ENCODE measurements at places on chromosomes 11 and 22.

GRCh38 chr22:37183432-37184379 is 4.3 kb downstream of the C1QTNF6 start:
- no peak for DNase-seq

- no peak for DNase-seq
These were observed 5.8 kb upstream of the HBD start for GRCh38 chr11:5240056-5240455.

DNA sequence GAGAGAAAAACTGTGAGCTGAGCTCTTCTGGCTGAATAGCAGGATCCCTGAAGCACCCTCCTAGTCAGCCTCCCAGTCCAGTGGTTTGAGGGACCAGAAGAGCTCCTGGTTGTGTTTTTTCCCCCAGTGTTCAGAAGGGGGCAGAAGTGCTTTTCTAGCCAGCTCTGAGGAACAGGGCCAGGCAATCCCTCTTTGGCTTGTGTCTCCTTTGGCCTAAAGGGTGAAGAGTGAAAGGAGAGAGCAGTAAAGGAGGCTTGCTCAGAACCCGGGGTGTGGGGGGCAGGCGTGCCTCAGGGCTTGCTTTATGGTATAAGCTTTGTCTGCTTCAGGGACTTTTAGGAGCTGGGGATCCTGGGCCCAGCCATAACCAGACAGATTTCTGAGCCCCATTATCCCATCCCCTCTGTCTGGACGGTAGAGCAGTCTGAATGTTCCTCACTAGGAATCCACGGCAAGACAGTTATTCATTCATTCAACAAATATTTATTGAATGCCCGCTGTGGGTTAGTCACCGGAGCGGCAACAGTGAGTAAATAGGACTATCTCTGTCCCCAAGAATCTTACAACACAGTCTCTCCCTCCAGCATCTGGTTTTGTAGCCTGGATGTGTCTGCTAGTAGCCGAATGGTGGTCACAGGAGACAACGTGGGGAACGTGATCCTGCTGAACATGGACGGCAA is 14.5 kb downstream of the ACP2 start:
- DNase-seq = no peak

DNA sequence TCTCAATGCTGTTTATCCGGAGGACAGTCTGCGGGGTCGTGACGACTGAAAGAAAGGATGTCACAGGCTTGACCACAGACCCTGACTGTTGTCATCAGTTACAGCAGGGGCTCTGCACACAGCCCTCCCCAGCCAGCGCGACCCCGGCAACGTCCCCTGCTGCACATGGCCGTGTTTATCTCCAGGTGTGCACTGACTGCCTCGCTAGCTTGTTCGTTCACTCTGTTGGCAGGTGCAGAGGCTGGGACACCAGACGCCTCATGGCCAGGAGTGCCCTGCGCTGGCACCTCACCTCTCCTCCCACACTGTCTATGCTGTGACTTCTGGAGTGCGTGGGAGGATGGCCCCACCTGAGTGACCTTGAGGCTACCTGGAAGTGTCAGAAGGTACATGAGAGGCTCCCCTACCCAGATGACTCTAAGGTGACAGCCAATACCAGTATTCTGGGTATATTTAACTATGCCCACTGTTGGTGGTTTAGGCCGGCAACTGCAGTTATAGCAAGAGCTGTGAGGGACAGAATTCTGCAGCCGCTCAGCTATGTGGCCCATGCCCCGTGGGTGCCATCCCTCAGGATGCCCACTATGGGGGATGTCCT is 12.2 kb downstream of the MRPL21 start:
- no peak for DNase-seq

- no peak for DNase-seq
These were observed 12.5 kb upstream of the PELI3 start for GRCh38 chr11:66454247-66454646.

Data from NCI-H187 (cell line).